ENCODE measurements at places on chromosomes 1 and 21.
A peak's percentile ranks its signal among the peaks of the same experiment; 100 is the strongest.

DNA sequence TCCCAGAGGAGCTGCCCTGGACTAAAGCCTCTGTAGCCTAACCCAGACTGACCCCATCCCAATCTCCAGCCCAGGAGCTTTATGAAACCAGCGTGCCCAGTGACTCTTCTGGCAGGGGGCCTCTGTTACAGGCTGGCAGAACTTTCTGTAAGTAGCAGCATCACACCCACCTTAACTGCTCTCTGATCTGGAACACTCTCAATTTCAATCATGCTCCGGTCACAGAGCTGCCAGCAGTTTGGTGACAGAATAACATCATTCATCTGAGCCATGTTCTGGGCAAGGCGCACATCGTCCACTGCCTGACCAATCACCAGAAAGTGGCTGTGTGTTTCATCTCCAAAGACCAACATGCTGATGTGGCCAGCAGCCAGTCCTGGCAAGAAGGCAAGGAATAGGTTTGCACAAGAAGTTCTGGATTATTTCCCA lies 14.7 kb downstream of the ADCY10 start:
- DNase-seq, result no peak

- no peak for DNase-seq
Measured at GRCh38 chr1:25462732-25463131, 32.0 kb downstream of the MACO1 start.

GRCh38 chr1:218255090-218255489 lies 30.0 kb upstream of the RRP15 start:
- no peak for DNase-seq

- DNase-seq, result no peak
Measured at GRCh38 chr1:232018231-232019025, 391.8 kb downstream of the DISC1 start.

- no peak for DNase-seq
Measured at GRCh38 chr1:61887931-61888564, 145.8 kb downstream of the PATJ start.

- no peak for DNase-seq
Measured at GRCh38 chr1:152855661-152856060, 4.1 kb upstream of the LCE7A start.

DNA sequence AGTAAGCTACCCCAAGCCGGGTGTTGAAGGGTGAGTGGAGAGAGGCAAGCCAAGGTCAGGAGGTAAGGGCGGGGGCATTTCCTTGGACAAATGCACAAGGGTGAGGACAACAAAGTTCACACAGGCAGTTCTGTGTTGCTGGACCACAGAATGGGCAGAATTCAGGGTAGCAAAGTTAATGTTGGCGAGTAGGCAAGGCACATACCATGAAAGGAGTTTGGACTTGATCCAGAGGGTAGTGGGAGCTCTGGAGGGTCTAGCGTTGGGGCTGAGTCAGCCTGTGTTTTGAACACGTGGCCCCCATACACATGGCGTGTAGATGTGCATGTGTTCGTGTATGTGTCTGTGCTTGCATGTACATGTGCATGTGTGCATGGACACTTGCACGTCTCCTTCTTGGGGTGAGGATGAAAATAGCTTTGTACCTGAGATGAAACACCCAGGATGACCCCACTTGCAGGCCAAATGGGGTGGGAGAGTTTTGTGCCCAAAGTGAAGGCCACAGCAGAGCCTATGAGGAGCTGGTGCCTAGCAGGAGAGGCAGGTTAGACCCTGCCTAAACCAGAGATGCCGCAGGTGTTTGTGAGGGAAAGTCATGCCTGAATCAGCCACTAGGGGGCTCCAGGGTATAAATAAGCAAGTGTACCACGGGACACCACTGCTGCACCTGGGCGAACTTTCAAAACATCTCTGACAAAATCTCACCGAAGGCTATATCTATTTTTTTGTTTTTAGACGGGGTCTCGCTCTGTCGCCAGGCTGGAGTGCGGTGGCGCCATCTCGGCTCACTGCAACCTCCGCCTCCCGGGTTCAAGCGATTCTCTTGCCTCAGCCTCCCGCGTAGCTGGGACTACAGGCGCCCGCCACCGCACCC lies 21.8 kb downstream of the SLC27A3 start:
- peak; percentile 80 for DNase-seq

DNA sequence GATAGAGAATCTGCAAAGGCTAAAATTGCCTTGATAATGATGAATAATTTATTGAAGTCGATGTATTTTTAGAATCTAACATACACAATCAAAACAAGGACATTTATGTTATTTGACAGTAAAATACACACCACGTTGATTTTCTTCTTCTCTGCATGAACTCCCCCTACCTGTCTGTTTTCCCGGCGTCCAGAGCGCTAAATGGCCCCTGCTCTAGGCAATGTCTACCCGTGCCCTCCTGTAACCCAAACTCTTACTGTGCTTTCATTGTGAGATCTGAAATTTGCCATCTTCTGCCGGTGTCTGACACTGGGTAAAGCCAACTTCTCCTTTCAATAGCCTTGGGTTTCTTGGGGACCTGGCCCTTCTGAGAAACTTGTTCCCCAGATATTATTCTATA lies 6.7 kb upstream of the OR11L1 start:
- no peak for DNase-seq

- no peak for DNase-seq
Measured at GRCh38 chr1:199311478-199312262, 672.8 kb downstream of the PTPRC start.

- peak; percentile 44 for DNase-seq
Measured at GRCh38 chr1:185238447-185238846, 78.6 kb downstream of the IVNS1ABP start.

- DNase-seq, result no peak
Measured at GRCh38 chr1:213138391-213138790, 87.3 kb downstream of the RPS6KC1 start.

DNA sequence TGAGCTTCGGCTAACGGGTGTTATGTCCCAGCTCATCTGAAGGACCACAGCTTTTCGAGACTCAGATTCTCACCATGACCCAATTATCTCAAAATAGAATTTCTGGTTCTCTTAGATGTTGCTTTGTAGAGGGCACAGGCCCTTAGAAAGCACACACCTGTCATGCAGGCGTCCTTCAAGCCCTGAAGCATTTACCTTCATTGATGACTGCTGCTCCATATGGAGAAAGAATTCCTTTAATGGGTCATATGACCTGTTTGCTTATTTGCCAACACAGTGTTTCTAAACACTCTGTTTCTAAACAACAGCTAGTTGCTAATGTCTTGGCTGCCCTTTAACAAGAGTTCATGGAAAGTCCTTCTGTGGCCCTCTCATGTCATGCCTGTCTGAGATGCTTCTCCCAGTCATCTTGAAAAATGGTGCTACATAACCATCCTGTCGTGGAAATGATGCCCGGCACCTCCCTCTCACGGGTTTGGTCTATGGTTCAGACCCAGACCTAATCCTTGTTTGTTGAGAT lies 495.7 kb downstream of the KIF26B start:
- no peak for DNase-seq

DNA sequence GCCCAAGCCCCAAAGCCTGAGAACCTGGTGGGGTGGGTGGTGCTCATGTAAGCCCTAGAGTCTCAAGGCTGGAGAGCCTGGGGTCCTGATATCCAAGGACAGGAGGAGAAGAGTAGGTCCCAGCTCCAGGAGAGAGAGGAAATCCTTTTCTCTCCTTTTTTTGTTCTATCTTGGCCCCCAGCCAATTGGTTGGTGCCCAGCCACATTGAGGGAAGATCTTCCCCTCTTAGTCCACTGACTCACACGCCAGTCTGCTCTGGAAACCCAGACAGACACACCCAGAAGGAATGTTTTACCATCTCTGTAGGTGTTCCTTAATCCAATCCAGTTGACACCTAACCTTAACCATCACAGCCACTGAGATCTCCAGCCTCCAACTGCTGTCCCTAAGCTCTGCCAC lies 16.2 kb upstream of the LIN9 start:
- DNase-seq, result no peak

DNA sequence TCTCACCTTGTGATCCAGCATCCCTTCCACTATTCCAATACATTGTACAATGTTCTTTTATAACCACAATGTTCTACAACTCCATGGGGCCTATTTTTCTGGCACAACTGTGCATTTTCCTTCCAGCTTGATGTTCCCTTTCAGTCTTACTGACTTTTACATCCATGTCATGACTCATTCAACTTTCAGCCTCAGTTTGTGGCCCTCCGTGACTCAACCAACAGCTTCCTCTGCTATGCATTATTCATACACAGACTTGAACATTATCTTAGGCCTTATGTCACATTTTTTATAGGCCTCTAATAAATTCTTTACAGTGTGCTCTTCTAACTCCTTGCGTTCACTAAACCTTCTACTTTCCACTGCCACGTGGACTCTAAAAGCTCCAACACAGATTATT lies 119.4 kb upstream of the PRMT6 start:
- DNase-seq, result no peak

GRCh38 chr1:180811886-180812285 lies 100.8 kb upstream of the KIAA1614 start:
- no peak for DNase-seq

GRCh38 chr1:57124768-57125446 lies 159.1 kb upstream of the C8B start:
- DNase-seq, result no peak

GRCh38 chr1:206736878-206737728 lies 33.5 kb upstream of the IL19 start:
- DNase-seq, result peak; percentile 77

DNA sequence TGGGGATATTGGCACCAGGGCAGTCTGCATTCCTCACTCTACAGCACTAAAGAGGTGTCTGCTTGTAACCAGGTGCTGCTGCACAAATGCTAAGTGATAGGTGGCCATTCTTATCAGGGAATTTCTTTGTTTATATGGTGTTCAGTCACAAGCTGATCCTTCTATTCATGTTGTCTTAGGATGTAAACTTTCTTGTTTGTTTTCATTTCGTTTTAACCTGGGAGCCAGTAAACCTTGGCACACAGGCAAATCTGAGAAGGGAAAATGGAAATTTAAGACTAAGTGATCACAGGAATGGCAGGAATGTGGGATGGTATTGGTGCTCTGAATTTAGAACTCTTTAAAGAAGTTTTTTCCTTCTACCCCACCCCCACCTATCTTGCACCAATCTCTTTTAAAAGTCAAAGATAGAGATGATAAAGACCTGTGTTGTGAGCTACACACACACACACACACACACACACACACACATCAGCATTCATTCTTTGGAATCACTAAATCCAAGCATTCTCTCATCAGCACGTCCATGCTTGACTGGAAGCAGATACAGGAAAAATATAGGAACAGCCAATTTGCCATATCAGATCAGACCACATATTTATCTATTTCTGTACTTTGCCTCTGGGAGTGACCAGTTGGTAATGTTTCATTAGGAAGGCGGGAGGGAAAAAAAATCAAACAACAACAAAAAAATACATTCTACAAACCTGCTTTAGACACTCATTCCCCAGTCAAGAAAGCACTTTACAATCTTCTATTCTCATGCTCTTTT lies 451.4 kb upstream of the ADGRL2 start:
- DNase-seq, result no peak

- no peak for DNase-seq
Measured at GRCh38 chr1:160143695-160144094, 7.7 kb upstream of the ATP1A4 start.

GRCh38 chr1:184379111-184379752 lies 7.6 kb upstream of the C1orf21 start:
- no peak for DNase-seq

DNA sequence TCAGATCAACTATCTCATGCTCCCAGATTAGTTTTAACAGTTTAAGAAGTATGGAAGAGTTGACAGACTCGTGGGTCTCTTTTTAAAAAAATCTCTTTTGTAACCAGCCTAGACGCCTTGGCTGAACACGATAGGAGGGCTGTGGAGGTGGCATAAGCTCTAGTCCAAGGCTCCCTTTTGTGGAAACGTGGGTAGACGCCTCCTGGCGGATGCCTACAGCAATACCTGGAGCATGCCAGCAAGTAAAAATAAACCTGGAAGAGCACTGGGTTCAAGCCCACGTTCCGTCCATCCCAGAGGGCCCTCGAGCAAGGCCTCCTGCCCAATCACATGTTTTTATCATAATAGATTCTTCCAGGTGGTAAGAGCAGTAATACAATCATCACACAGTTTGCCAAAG lies 87.9 kb downstream of the RGS7 start:
- DNase-seq, result no peak

GRCh38 chr1:66335859-66336640 lies 197.9 kb upstream of the SGIP1 start:
- DNase-seq, result peak; percentile 91

GRCh38 chr1:117138561-117138960 lies 17.0 kb upstream of the TRIM45 start:
- DNase-seq, result no peak

DNA sequence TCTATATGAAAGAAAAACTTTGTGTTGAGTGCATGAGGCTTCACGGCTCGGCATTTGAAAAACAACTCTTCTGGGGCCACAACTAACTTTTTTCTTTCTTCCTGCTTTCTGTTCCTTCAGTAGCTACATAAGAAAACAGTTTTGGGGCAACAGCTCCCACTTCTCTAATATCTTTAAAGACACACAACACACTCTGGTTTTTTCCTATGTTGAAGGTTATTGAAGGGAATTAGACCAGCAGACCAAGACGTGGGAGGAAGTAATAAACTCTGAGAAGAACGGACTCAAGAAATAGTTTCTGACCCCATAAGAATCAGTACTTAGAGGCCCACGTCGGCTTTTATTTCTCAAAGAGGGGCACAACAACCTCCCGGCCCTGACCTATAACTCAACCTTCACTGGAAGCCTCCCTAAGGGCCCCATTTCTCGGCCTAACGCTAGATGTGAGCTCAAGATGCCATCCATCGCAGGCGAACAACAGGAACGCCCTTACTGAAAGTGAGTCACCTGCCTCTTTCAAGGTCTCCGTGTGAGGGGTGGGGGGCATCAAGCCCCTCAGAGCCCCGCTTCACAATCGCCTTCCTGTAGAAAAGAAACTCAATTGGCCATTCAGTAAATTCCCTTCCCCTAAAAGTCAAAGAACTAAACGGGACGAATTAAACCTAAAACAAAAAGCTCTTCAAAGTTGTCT lies 844 bp downstream of the ZMYM6 start:
- peak; percentile 59 for DNase-seq

GRCh38 chr21:31987696-31988095 lies 114.9 kb downstream of the HUNK start:
- DNase-seq, result no peak

Measured in CD4-positive, alpha-beta memory T cell (primary cell).